ENCODE measurements at places on chromosomes 3 and 15.

- no peak for DNase-seq
Observed at GRCh38 chr3:141045849-141046248, 5.3 kb upstream of the SPSB4 start.

DNA sequence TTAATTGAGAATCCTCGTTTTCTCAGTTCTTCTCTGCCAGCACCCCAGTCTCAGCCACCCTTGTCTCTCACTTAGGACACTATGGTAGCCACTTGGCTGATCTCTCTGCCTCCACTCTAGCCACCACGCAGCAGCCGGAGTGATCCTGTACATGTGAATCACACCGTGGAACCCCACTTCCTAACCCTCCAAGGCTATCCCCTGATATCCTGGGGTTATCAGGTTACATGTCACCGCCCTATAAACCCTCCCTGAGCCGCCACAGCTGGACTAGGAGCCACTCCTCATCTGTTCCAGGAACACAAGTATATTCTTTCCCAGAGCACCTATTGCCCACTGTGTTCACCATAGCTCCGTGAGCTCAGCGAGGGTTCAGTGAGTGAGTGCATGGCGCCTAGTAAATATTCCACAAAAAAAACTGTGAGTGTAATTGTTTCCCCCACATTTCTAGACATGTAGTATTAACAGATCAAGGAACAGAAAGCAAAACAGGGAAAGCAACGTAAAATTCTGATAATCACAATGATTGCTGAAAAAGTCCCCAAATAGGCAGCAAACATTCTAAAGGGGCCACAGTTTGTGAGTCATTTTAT lies 661 bp upstream of the PARP14 start:
- no peak for DNase-seq

- DNase-seq, result no peak
Observed at GRCh38 chr3:9214599-9214998, 34.8 kb downstream of the SRGAP3 start.

GRCh38 chr3:146221276-146221675 lies 29.6 kb downstream of the PLSCR4 start:
- DNase-seq, result no peak

GRCh38 chr3:17302170-17302569 lies 417.4 kb downstream of the PLCL2 start:
- no peak for DNase-seq

DNA sequence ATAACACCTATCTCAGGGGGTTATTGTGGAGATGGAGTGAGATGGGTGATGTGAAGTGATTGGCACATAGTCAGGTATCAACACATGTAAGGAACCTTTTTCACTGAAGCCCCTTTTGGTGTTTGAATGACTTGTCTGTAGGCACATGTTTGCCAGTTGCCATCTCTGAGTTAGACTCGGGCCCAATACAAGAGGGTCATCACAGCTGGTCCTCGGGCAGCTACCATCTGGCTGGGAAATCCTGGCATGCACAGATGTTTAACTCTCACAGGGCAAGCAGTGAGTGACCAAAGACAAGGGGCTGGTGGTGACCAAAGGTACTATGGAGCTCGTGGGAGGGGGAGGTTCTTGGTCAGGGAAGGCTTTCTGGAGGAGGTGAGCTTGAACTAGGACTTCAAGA lies 118.8 kb downstream of the CLSTN2 start:
- no peak for DNase-seq

DNA sequence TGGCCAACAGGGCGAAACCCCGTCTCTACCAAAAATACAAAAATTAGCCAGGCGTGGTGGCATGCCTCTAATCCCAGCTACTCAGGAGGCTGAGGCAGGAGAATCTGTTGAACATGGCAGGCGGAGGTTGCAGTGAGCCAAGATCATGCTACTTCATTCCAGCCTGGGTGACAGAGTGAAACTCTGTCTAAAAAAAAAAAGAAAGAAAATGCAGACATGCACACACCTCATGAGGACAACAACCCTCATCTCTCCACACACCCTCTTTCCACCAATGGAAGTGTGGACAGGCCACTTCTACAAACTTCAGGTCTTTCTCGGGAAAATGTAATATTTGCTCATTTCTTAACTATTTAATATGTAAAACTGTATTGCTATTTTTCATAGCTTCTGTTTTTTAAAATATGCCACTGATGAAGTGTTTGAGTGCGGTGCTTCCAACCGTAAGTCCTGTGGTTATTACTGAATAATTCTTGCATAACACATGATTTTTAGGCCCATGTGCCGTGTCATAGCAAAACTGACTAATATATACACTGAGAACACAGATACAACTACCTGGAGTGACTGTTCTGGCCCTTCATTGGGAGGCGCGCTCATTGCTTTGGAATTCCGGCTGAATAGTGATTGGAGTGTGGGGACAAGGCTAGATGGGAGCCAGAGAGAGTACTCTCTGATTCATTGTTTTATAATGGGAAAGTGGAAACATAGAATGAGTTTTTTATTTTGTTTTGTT lies 23.1 kb downstream of the LRRC31 start:
- no peak for DNase-seq

- no peak for DNase-seq
Observed at GRCh38 chr15:95405447-95405846, 925.1 kb upstream of the NR2F2 start.
